ENCODE measurements at places on chromosomes 2 and 18.

DNA sequence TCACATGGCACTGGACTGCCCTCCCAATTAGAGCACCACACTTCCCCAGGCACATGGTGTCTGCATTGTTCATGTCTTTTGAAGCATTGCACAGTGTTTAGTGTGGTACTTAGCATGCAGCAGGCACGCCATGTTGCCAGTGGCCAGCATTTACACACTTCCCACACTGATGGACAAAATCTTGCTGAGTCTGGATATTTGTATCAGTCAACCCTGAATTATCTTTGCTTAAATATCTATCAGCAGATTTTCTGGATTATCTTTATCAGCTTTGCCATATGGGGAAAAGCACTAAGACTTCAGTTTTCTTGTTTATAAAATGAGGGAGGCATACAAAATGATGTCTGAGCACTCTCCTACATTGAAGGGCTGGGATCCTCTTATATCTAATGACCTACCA lies 416.0 kb upstream of the MMADHC start:
- no peak for DNase-seq

- no peak for DNase-seq
Measured at GRCh38 chr2:233287871-233288270, 19.7 kb upstream of the SAG start.

DNA sequence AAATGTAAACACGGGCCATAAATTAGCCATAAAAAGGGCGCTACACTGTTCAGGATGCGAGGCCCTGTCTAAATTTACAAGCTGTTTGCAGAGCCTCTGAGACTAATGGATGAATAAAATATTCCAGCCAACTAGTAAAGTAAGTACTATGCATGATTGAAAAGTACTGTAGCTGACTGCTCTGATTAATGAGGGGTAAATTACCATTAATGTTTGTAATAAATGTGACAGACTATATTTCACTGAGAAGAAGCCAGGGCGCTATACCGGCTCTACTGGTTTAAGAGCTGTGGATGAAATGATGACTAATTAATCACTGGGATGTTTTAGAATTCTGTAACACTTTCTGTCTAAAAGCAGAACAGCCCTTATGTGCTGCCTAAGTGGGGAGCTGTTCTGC lies 54.3 kb upstream of the RGPD4 start:
- DNase-seq = no peak

DNA sequence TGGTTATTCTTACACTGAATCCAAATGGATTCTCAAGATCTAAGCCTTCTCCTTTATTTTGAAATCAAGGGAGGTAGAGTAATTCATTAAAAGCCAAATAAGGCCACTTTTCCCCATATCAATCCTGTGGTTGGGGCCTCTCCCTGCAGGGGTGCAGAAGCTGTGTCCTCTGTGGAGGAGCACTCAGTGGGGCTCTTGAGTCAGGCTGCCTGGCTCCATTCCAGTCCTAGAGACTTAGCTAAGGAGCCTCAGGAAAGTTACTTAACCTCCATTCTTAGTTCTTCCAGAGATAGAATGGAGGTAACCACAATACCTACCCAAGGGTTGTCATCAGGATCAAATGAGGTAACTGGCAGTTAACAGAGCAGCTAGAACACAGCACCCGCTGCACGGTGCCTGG lies 564.3 kb downstream of the CMPK2 start:
- DNase-seq = no peak

Measured in suppressor macrophage treated with lipopolysaccharide for 4 hours (primary cell).